Fibroblast of skin of right quadriceps (primary cell): ENCODE measurements at places on chromosomes 7 and 10.

GRCh38 chr10:63930584-63930983, 409.4 kb downstream of the REEP3 start:
- no peak for DNase-seq

DNA sequence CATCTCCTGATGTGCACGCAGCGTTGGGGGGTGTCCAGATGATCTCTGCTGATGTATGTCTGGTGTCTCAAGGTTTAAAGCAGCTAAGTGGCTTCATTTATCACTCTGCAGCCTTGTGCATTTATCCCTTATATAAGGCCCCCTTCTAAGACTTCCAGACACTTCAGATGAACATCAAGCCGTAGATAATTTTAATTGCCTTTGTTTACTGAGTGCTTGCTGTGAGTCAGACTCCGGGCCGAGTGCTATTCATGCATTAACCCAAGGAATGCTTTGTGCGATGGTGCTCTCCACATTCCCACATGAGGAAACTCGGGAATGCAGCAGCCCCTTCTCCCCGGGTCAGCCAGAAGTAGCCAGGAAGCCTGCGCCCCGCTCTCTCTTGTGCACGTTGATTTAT, 328.6 kb upstream of the COBL start:
- DNase-seq: no peak

DNA sequence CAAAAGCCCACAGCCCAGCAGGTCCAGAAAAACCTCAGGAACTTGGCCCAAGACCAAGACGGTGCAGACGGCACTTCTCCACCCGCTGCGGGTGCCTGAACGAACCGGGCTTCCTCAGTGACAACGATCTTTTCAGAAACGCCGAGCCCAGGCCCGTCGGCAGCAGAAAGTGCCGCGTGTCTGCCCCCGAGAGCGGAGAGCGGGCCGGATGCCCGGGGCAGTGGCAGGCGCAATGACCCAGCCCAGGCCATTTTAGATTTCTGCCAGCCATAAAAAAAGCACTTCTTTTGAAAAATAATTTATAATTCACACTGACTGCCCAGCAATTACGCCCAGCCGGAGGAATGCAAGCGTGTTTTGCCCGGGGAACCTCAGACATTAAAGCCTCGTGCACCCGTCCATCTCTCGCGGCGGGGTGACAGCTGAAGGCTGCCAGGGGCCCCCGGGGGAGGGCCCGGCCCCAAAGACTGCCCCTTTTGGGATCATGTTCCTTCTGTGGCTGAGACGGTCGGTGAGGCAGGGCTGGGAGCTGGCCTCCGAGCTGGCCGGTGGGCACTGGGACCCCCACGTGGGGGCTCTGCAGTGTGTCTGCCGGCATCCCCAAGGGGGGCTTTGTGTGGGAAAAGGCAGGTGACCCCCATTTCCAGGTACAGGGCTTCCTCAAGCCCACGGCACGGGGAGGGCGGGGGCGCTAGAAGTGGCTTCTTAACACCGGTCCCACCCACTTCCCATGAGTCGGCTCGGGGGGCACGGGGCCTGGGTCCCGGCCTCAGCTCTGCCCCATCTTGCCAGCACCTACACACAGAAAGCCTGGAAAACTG, 71.3 kb upstream of the PDGFA start:
- no peak for DNase-seq

DNA sequence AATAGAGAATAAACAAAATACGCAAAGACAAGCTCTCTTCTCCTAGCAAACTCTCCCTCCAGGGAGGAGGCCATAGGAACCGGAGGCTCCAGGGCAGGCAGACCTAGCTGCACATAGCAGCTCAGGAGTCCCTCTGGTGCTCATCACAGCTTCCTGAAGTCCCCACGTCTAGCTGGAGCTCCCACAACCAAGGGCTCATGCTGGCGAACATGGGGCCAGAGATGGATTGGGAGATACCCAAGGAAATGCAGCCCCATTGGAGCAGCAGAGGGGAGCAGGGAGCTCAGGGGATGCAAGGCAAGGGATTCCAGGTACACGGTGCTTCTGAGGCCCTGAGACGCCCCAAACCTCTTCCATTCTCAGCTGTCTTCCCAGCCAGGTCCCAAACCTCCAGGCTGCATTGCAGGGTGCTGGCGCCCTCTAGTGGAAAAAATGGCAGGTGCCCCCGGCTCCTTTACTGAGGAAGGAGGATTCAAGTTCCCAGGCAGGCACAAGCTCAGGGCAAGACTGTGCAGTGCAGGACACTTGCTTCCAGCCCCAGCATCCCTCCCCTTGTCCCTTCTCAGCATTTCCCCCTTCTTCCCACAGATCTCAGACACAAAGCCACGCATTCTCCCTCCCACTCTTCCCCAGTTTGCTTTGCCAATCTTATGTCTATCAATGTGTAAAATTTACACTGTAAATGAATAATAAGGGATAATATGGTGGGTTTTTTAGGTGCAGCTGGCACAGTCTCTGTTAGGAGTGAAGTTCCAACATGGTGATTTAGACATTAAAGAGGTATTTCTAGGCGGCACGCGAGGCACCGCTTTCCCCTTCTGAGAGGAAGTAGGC, 46.2 kb downstream of the GPAM start:
- peak; percentile 52 for DNase-seq

DNA sequence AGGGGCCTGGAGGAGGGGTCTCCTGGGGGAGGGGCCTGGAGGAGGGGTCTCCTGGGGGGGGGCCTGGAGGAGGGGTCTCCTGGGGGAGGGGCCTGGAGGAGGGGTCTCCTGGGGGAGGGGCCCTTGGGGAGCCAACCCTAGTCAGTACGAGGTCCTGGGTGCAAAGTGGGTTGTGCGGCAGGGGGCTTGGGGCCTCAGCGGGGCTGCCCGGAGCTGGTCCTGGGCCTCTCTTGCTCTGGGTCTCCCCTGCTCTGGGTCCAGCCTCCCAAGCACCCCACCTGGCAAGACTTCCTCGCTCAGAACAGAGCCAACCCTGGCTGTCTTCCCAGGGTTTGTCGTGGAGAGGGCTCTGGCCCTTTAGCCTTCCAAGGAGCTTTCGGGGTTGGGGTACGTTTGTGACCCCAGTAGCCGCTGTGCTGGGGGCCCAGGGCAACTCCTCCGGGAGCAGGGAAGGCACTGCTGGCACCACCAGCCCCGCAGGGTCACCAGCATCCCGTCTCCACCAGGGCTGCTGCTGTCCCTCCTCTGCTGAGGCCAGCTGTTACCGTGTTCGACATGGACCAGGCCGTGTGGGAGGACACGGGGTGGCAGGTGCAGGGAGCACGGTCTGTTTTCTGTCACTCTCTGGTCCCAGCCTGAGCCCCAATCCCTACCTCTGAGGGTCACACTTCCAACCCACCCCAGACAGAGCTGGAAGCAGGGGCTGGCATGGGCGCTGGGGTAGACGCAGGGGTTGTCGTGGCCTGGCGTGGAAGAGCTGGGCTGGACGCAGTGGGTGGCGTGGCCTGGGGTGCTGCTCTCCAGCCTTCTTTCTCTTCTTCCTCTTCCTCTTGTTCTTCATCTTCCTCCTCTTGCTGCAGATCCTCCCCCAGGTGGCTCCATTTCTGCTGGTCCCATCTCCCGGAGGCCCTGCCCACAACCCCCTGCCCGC, 22.8 kb downstream of the PWWP2B start:
- no peak for DNase-seq

DNA sequence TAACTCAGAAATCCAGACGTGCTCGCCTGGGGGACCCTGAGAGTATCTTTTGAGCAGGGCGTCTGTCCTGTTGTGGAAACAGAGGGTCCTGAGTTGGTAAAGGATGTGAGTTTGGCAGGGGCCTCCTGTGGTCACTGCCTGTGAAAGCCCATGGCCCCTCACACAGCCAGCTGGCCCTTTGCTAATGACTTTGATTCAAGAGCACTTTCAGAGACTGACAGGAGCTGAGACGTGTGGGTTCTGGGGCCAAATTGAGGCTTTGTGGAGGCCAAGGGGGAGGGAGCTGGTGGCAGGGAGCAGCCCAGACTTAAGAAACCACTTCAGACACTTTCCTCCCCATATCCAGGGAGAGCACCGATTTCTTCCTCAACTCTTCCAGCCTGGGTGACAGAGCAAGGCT, 459.4 kb upstream of the FOXK1 start:
- no peak for DNase-seq

DNA sequence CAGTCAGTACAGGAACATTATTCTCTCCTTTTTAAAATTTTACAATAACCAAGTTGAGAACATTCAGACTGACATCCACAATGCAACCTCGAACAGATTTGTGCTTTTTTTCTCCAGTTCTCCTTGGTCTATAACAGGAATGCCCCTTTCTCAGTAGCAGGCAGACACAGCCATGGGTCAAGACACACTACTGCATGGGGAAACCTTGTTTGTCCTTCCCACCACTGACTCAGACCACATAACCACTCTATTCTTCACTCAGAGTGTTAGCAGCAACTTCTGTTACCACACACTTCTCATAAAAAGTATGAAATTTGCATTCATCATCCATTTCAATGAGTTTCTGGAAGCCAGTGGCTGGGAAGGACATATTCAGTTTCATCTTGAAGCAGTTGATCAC, 421.7 kb downstream of the ADRA2A start:
- no peak for DNase-seq

GRCh38 chr10:6062101-6062771, at the start of gene IL2RA:
TSS of gene IL2RA (minus strand) at chr10:6062367. CDS start at chr10:6062151, 216 bp downstream.
- no peak for DNase-seq

DNA sequence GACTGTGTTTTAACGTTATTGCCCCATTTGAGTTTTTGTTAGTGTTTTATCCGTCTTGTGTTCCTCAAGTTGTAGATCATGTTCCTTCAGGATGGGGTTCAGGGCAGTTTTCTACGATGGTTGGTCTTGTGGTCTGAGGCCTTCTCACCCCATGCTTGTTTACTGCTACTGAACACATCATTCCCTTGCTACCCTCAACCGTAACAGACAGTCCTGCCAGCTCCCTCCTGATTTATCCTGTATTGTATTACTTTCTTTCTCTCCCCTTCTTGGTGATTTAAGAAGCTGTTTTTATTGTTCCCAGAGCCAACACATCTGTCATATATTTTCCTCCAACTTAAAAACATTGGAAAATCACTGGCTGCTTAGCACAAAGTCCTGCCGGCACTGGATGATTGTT, 719.8 kb downstream of the INHBA start:
- DNase-seq: no peak

DNA sequence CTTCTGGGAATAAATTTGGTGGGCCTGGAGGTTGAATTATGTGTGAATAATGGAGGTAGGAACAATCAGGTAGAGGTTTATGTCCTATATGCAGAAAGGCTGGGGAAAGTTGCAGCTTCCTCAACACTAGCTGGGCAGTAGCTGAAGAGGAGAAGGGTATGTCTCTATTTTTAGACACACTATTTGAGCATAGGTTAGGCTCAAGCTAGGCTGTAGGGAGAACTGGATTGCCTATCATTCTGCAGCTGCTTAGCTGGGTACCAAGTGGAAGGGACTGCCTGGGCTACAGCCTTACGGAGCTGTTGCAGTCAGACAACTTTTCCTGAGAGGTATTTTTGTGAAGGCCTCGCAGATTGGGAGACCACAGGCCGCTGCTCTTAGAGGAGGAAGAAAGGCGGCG, 67.9 kb downstream of the DENND11 start:
- no peak for DNase-seq

GRCh38 chr7:50405221-50405620, 44.9 kb downstream of the FIGNL1 start:
- DNase-seq: no peak

GRCh38 chr7:139103057-139103815, 6.3 kb downstream of the ZC3HAV1 start:
- no peak for DNase-seq

GRCh38 chr10:43444897-43445466, 8.1 kb downstream of the ZNF487 start:
- DNase-seq: no peak

DNA sequence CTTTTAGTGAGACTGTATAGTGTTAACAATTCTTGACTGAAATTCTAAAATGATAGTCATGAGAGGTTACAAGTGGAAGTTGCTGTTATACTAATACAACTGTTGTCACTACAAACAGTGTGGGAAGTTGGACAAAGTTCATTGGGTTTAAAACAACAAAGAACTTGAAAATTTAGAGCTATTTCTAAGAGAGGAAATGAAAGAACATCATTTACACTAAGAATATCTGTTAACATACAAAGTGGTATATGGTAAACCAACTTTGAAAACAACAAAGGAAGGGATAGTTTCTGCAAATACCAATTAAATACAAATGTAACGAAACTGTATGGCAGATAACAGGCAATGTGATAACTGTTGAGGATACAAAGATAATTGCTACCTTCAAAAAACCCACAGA, 11.6 kb downstream of the MTPN start:
- no peak for DNase-seq

DNA sequence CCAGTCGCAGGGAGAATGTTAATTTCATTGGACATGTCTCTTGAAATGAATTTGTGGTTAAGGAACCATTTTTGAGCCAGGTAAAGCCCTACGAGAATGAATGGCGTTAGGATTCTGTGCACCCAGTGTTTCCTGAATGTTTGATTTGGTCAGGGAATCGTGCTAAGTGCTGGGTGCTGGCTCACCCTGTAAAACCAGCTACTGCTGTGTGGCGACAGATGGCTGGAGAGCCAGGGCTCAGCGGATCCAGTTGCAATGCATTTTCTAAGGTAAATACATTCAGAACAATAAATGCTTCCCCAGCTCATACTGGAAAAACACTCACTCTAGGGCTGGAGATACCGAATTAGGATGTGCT, 355.5 kb downstream of the GLRX3 start:
- no peak for DNase-seq

- DNase-seq: no peak
Observed at GRCh38 chr10:87000491-87000890, 19.6 kb upstream of the FAM25A start.

GRCh38 chr10:110870823-110871297, 868 bp upstream of the PDCD4 start:
- no peak for DNase-seq

GRCh38 chr10:87895430-87895829, 32.0 kb downstream of the PTEN start:
- no peak for DNase-seq

DNA sequence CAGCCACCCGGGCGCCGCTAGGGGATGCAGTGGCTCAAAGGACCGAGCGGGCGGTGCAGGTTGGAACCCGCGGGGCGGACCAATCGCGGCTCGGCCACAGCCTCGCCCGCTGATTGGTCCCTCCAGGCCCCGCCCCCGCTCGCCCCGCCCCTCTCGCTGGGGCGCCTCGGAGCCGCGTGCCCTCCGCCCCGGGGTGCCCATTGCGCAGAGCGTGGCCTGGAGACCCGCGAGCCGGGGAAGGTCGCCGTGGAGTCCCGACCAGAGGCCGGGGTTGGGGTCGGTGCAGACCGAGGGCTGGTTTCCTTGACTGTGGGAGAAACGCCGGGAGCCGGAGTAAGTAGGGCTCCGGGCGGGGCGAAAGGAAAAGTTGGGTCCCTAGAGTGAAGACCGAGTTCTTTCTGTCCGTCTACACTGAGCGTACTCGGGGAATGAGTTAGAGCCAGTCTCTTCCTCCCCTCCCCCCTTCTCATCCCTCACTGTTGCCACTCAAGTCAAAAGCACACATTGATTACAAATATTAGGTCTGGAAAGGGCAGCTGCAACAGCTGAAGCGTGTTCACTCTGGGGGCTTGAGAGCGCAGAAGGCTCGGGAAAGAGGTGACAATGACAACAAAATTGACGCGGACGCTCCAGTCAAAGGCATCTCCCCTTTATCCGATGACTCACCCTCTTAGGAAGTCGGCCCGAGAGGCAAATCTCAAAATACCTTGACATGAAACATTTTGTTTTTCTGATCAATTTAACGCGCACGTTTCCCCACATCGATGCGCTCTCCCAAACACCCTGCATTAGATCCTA, 843 bp upstream of the GATA3 start:
- peak; percentile 79 for DNase-seq

- DNase-seq: no peak
Observed at GRCh38 chr10:127899766-127900387, 7.0 kb upstream of the PTPRE start.

- no peak for DNase-seq
Observed at GRCh38 chr10:6254201-6254600, 51.5 kb downstream of the PFKFB3 start.
